ENCODE measurements at places on chromosomes 16 and 17.

DNA sequence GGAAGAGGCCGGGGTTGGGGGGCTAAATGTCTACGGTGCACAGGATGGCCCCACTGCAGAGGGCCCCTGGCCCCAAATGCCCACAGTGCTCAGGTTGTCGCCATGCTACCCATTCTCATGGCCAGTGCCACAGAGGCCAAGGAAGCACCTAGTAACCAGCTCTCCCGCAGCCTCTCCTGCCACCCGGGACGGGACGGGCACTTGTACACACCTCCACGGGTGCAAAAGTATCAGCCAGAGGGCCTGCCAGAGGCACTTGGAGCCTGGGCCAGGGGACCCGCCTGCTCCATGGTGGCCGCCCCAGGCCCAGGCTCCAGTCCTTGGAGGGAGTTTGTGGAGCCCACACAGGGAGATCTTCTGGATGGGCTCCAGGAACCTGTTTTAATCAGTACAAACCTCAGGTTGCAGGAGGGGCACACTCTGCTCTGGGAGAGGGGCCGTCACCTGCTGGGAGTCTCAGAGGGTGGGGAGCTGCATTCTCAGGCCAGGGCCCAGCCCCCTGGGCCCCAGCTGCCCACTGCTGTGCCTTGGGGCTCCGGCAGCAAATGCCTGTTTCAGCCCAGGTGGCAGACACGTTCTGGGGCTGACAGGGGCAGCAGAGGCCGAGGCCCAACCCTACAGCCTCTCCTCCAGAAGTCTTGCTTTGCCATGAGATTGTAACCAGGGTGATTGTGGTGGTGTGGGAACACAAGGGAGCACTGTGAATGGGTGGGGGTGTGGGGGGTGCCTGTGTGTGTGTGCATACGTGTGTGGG is 7.9 kb downstream of the TPSD1 start:
- DNase-seq, result no peak

- no peak for DNase-seq
Observed at GRCh38 chr16:54696522-54696921, 234.1 kb upstream of the IRX5 start.

- DNase-seq, result no peak
Observed at GRCh38 chr16:31063495-31063842, 10.6 kb downstream of the ZNF668 start.

DNA sequence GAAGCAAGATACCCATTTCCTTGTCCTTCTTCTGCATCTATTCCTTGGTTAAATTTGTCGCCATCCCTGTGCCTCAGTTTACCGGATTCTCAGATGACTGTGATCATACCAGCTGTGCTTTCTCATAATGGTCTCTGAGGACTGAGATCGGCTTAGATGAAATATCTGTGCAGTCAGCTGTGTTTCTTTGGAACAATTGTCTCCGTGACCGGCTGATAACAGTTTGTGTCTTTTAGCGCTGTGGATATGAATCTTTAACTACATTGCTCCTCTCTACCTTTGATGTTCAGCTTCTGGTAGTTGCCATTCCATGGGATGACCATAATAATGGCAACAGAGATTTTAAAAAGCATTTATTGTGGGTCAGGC is 473 bp downstream of the FTO start:
- DNase-seq, result no peak

Data from memory B cell (primary cell).